Thoracic aorta (tissue), 2 donors: ENCODE measurements at places on chromosomes 16 and 17.
A peak's percentile ranks its signal among the peaks of the same experiment; 100 is the strongest.

DNA sequence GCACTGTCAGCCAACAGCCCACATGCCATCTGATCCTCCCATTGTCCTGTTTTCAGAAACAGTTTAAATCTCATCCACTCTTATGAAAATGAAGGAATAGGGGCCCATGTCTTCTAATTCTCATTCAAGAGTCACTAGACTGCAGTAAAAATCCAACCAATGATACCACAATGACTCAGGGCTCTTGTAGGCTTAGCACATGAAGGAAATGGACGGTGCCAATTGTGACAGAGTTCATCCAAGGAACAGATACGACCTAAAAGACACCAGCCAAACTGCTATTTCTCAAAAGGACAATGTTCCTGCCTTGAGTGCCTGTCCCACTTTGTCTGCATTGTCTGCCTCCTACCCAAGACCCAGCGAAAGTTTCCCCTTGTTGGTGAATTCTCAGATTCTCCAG is 204.8 kb upstream of the COX10 start:
- DNase-seq = no peak

DNA sequence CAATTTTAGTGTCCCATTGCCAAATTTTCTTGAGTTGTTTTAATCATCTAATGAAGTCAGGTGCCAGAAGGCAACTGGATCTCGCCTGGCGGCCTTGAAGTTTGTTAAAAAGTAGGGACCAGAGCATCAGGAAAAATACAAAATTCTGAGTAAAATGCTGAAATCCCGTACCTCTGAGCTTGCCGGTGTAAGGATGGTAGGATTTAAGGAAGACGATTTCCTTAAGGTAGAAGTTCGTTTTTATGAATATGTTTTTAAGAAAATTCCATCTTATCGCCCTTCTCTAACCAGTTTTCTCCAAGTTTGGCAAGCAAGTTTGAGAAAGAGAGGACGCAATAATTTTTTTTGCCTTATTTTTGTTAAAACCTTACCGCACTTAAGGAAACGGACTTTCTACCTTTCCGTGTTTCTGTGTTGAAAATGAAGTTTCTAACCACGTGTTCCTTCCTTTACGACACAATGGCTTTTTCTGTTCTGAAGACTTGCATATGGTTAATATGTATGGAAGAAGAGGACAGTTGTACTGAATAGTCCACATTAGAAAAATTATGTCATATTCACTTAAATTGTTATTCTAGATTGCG is 748 bp downstream of the ATF7IP2 start:
- DNase-seq = no peak

GRCh38 chr16:85187447-85187846 is 75.2 kb upstream of the CIBAR2 start:
- no peak for DNase-seq

GRCh38 chr17:73288534-73289302 is 23.1 kb downstream of the CDC42EP4 start:
- DNase-seq = no peak

DNA sequence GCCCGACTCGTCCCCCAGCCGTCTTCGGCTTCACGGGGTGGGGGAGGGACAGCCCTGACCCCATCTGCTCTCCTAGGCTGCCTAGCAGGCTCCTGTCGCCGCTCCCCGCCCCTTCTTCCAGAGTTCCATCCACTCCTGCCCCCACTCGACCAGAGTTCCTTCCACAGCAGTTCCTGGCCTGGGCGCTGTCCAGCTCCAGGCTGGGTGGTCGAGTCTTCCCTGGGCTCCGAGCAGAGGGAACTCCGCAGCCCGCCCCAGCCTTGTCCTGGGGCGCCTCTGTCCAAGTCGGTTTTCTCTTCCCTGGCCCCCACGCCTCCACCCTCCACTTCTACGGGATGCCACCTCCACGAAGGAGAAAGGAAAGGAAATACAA is 1.4 kb downstream of the PYY start:
- DNase-seq = no peak

DNA sequence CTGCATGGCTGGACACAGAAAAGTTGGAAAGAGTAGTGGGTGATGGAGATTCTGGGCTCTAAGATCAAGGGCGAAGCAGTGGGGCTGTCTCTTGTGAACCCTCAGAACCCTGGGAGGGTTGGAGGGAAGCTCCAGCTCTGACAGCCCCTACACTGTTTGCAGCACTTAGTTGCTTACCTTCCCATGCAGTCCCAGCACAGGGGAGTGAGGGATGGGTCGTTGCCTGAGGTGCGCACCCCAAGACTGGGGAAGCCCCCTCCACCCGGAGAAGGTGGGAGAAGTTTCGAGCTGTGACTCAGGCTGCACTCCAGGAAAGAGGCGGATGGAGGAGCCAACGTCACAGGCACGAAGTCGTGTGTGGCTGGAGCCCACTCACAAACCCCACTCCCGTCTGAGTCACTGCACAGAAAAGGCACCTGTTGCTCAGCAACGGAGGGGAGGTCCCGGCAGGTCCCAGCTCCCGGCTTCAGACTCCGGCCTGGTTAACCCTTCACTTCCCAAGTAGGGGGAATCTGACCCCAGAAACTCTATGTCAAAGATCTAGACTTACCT is 60.1 kb downstream of the AIPL1 start:
- no peak for DNase-seq

GRCh38 chr16:89410794-89411309 is 79.5 kb downstream of the ANKRD11 start:
- peak; percentile 31 for DNase-seq
